Activated CD8-positive, alpha-beta memory T cell treated with anti-CD3 and anti-CD28 coated beads for 1 hour (primary cell): ENCODE measurements at places on chromosomes 2 and 18.

DNA sequence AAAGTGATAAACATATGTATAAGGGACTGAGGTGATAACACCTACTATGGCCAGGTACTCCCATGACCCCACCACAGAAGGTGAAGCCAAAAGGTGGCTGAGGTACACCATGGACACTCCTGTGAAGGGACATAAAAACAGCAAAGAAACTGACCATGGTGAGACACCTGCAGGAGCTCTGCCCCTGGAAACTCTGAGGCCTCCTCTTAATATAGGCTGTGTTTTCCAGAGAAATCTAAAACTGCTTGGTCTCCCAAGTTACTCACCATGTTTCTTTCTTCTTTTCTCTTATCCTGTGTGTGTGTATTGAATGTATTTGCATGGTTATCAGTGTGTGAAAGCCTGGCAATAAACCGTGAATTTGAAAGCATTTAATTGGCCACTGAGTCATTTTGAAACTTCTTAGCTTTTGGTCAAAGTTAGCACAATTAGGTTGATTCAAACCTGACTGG is 739.3 kb upstream of the GCFC2 start:
- no peak for DNase-seq

DNA sequence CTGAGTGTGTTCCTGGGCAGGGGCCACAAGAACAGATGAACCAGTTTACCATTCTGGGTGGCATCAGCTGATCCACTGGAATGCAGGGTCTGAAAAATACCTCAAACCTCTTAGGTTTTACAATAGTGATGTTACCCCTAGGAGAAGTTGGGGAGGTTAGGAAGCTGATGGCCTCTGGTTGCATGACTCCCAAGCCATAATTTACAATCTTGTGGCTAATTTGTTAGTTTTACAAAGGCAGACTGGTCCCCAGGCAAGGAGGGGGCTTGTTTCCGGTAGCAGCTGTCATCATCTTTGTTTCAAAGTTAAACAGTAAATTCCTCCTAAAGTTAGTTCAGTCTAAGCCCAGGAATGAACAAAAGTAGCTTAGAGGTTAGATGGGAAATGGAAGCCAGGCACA is 113.8 kb upstream of the SLC38A11 start:
- no peak for DNase-seq

DNA sequence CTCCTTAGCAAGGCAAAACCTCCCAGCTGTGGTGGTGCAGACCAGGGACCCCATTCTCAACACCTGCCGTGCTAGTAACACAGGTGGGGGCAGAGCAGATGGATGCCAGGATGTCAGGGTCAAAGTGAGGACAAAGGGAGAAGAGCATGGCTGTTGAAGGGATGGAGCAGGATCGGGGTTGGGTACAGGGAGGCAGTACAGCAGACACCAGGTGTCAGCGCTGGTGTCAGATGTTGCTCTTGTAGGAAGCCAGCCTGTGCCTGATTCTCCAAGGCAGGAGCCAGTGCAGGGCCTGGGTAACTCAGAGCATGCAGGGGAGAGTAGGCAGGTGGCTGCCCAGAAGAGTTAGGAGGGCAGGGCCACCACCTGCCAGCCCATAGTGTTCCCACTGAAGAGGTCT is 222.1 kb upstream of the SPRED2 start:
- no peak for DNase-seq

- DNase-seq = no peak
Measured at GRCh38 chr18:79738581-79739439, 58.9 kb upstream of the KCNG2 start.

GRCh38 chr2:178542161-178542560 is 61.9 kb downstream of the PLEKHA3 start:
- no peak for DNase-seq

DNA sequence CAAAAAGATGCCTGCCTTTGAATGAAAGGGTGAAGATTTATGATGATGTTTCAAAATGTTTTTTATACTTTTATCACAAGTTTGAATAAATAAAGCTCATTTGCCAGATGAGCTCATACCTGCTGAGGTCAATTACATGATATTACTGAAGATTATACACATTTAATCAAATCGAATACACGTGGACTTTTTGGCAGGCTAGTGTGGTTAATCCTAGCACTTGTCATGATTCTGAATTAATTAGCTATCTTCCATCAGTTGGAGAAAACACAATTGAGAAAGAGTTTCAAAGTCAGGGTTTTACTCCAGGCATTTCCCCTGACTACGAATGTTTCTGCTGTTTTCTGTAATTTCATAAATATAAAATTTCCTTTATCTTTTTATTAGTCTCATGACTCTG is 54.4 kb downstream of the LRPPRC start:
- DNase-seq = no peak

- DNase-seq = no peak
Measured at GRCh38 chr2:118457951-118458350, 369.7 kb downstream of the INSIG2 start.

DNA sequence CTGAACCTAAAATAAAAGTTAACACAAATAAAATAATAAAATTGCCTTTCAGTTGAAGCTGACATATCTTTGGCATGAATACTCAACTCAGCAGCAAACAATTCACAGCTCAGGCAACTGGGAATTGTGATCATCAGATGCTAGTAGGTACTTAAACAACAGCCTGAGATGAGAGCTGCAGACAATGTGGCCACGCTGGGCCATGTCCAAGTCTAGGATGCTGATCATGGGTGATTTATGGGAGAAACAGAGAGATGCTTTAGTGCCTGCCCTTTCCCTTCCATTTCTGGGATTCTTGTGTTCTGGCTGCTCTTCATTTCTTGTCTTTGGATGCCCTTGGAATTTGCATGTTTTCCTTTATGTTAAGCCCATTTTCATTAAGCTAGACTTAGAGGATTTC is 212.4 kb upstream of the CWC22 start:
- DNase-seq = no peak

GRCh38 chr2:113088213-113088992 is 20.6 kb downstream of the IL1F10 start:
- no peak for DNase-seq

DNA sequence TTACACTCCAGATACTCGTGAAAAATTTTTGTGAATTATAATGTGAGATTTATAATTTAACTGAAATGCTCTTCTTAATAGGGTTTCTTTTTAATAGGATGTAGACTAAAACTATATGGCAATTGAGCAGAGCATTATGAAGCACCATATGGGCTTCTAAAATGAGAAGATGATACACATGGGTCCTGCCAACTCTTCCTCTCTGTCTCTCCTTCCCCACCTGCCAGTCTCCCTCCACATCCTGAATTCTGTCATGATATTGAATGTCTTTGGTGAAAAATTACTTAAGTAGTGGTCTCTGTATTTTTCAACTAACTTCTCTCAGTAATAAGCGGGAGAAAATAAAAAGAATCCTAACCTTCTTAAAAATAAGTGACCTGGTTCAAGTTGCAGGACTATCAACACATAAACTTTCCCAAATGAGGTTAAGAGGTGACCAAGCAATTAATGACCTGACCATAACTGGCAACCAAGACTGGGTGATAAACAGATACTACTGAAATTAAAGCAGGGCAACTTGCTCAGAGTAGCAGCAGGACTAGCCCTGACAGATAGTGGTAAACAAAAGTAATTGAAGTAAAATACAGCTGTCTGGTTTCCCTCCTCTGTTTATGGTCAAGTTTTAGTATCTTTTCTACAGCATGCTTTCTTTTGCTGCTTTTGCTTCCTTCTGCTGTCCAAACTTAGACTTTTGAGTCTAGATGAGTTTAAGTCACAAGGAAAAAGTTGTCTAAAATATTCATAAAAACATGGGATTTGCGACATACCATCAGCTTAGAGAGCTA is 117.1 kb upstream of the PDE1A start:
- no peak for DNase-seq

- DNase-seq = no peak
Measured at GRCh38 chr2:190177249-190178040, 114.9 kb upstream of the MSTN start.

GRCh38 chr2:28338831-28339321 is 53.8 kb upstream of the FOSL2 start:
- DNase-seq = no peak

- peak; percentile 12 for DNase-seq
Measured at GRCh38 chr2:136008205-136008865, 22.9 kb upstream of the DARS1 start.
